ENCODE measurements at places on chromosomes 6 and 20.

DNA sequence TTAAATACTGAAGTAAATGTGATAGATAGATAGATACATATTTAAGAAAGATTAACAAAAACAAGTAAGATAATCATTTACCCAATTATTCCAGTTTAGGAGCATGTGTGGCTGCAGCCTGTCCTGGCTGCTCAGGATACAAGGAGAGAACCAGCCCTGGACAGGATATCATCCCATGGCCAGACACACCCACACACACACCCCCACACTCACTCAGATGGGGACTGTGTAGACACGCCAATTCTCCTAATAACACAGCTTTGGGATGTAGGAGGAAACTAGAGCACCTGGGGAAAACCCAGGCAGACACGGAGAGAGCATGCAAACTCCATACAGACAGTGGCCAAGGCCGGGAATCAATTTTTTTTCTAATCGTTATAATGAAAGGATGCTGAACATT, 45.6 kb downstream of the GFOD1 start:
- DNase-seq = no peak

DNA sequence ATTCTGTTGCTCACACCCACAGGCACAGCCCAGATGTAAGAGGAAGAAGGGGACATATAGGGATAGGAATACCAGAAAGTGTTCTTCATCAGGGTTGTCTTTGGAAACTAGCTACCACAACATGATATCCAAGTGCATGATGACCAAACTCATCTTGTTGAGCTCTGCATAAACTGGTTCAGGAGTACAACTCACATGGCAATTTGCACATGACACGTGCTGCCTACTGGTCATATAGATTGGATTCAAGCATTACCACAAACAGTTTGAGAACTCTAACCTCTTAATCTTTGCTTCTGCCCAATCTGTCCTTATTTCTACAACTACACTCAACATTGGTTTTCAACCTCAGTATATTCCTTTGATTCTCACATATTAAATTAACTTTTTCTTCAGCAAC, 184.7 kb upstream of the PCSK2 start:
- DNase-seq = no peak

- DNase-seq = peak; percentile 82
Measured at GRCh38 chr20:32894026-32894483, 35.3 kb downstream of the EFCAB8 start.

GRCh38 chr6:169070506-169071176, 183.0 kb downstream of the THBS2 start:
- DNase-seq = peak; percentile 95

- DNase-seq = no peak
Measured at GRCh38 chr6:74115674-74116073, 419.7 kb downstream of the CD109 start.

All from osteoblast (primary cell).